ENCODE measurements at places on chromosomes 13 and 19. TPM values are rescaled to one million over a fixed set of nuclear protein-coding genes. Genes with fewer than 3 reads are reported as not detected.
A peak's percentile ranks its signal among the peaks of the same experiment; 100 is the strongest.

The ZNF730 gene
- total RNA-seq = 0.18 TPM

The IFNL1 gene
- not detected for total RNA-seq

The VAV1 gene
- not detected for total RNA-seq

The CYP2A6 gene
- total RNA-seq = not detected

The ZNF223 gene
- 7.5 TPM for total RNA-seq

The KMT5C gene
- 6.8 TPM for total RNA-seq

The SKA3 gene
- 39.9 TPM for total RNA-seq

The ZNF534 gene
- not detected for total RNA-seq

DNA sequence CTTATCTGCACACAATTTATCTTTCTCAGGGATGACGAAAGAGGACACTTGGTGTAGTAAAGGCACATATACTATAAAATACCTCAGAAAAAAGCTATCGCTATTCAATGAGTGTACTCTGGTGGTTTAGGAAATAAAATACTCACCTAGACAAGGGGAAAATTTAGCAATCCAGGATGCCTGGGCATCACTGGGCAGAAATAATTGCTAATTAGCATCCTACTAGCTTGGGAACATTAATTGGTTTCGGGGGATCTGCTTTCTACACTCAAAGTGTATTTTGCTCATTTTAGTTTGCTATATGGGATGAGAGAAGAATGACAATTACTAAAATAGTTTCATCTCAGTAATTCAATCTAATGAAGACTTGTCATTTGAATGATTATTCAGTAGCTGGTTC, 60.3 kb downstream of the OLFM4 start:
- H3K4me3 ChIP-seq = no peak overlapping the region
- no peaks in the 10 kb centered on the region for H3K36me3 ChIP-seq
- H3K27me3 ChIP-seq = no peaks in the 10 kb centered on the region
- H3K27ac ChIP-seq = no peak overlapping the region
- DNase-seq = no peak

GRCh38 chr19:44755219-44755618, 6.7 kb downstream of the BCL3 start:
- H3K4me3 ChIP-seq = no peak overlapping the region
- H3K27ac ChIP-seq = peak overlapping the region; percentile 74
- H3K27me3 ChIP-seq = no peaks in the 10 kb centered on the region
- DNase-seq = no peak

GRCh38 chr13:93788456-93788855, 561.8 kb downstream of the GPC6 start:
- H3K27me3 ChIP-seq = no peaks in the 10 kb centered on the region
- peak; percentile 37 for DNase-seq
- H3K27ac ChIP-seq = no peak overlapping the region
- peaks cover 14% of the 10 kb centered on the region for H3K4me1 ChIP-seq

GRCh38 chr19:6979399-6979798, 41.8 kb downstream of the MBD3L2B start:
- DNase-seq = no peak
- H3K4me1 ChIP-seq = no peaks in the 10 kb centered on the region
- no peak overlapping the region for H3K4me3 ChIP-seq
- no peaks in the 10 kb centered on the region for H3K36me3 ChIP-seq

- H3K27ac ChIP-seq = 0 out of 2 replicates have a peak overlapping the region, but pooled peaks have one; percentile 39
- H3K4me1 ChIP-seq = peaks cover 19% of the 10 kb centered on the region
- DNase-seq = peak; percentile 62
- H3K27me3 ChIP-seq = no peaks in the 10 kb centered on the region
- H3K36me3 ChIP-seq = peaks cover 27% of the 10 kb centered on the region
- peak overlapping the region; percentile 91 for H3K4me3 ChIP-seq
Measured at GRCh38 chr19:1651568-1652291, 685 bp downstream of the TCF3 start.

GRCh38 chr13:48687249-48687648, 33.5 kb downstream of the CYSLTR2 start:
- no peak for DNase-seq
- H3K4me3 ChIP-seq = no peak overlapping the region
- no peaks in the 10 kb centered on the region for H3K36me3 ChIP-seq
- H3K27me3 ChIP-seq = no peaks in the 10 kb centered on the region
- no peaks in the 10 kb centered on the region for H3K4me1 ChIP-seq
- H3K27ac ChIP-seq = no peak overlapping the region

GRCh38 chr19:50486823-50487515, 10.3 kb upstream of the GARIN5A start:
- H3K27ac ChIP-seq = no peak overlapping the region
- H3K4me3 ChIP-seq = no peak overlapping the region
- H3K27me3 ChIP-seq = peaks cover 6% of the 10 kb centered on the region
- no peaks in the 10 kb centered on the region for H3K36me3 ChIP-seq
- DNase-seq = no peak
- no peaks in the 10 kb centered on the region for H3K4me1 ChIP-seq

DNA sequence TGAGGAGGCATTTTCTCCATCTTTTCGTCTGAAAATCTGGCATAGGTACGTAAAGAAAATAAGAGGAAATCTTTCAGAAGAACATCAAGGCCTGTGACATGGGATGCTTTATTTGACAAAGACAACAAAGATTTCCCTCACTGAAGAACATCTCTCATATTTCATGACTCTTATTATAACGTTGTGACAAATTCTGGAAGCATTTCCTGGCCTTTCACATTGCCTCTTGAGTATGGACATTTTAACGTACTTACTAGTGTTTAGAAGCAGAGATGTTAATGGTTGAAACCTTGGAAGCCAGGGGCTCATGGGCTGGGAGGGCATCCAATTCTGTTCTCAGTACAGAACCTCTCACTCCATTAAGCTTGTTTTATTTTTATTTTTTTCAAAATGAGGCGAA, 210.8 kb downstream of the DCT start:
- no peak for DNase-seq
- H3K27ac ChIP-seq = no peak overlapping the region
- H3K27me3 ChIP-seq = no peaks in the 10 kb centered on the region
- no peaks in the 10 kb centered on the region for H3K4me1 ChIP-seq

GRCh38 chr19:30001791-30002190, 59.8 kb downstream of the URI1 start:
- H3K27ac ChIP-seq = no peak overlapping the region
- H3K36me3 ChIP-seq = peaks cover 9% of the 10 kb centered on the region
- no peak for DNase-seq
- no peaks in the 10 kb centered on the region for H3K4me1 ChIP-seq
- no peak overlapping the region for H3K4me3 ChIP-seq

GRCh38 chr13:103517066-103517767, 451.0 kb upstream of the SLC10A2 start:
- H3K36me3 ChIP-seq = no peaks in the 10 kb centered on the region
- no peak overlapping the region for H3K4me3 ChIP-seq
- H3K27me3 ChIP-seq = no peaks in the 10 kb centered on the region
- H3K27ac ChIP-seq = no peak overlapping the region
- no peaks in the 10 kb centered on the region for H3K4me1 ChIP-seq

DNA sequence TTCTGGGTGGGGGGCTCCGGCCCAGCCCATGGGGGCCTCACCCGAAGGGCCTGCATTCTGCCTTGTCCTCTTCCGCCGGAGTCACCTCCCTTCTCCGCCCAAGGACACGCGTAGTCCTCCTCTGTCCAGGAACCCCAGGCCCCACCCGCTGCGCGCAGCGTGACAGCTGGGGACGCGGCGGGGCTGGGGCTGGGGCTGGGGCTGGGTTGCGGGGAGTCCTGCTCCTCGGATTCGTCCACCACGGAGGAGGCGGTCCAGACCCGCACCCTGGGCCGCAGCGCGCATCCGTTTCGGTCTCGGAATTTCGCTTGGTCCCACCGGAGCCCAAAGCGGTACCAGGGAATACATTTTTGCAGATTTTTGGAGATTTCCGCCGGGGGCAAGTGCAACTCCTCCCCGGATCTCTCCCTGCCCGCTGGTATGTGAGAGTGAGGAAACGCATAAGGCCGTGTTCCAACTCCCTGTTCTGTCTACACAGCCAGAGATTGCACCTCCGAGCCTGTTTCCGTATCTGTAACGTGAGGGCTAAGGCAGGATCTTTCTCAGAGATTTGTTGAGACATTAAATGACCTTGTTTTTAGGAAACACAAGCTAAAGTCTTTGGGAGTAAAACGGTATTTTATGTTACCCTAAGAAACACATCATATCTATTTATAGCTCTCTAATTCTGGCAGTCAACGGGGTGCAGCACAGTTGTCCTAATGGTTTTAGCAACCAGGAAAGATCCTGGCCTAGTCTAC, at the start of gene COX7A1:
COX7A1 (minus strand) TSS at position 96 of the 740 bp plus-strand sequence; CDS start at position 56, 40 bp downstream.
- peaks cover 25% of the 10 kb centered on the region for H3K4me1 ChIP-seq
- peaks cover 48% of the 10 kb centered on the region for H3K36me3 ChIP-seq
- DNase-seq = no peak

DNA sequence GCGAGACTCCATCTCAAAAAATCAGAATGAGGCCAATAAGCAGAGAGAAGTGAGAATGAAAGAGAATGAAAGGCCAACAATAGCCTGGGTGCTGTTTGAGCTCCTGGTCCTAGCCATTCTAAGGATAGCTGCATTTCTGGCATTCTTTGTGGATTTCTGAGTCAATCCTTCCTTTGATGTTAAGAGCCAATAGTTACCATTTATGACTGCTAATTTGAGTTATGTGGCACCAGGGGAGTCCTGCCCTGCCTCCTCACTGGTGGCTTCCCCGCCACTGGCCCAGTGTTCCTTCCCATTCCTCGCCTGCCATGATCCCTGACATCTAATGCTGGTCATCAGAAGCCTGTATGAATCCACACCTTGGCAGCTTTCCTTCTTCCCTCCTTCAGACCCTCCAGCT, 991.2 kb downstream of the UQCRFS1 start:
- DNase-seq = peak; percentile 18
- no peak overlapping the region for H3K27ac ChIP-seq
- no peak overlapping the region for H3K4me3 ChIP-seq
- H3K36me3 ChIP-seq = no peaks in the 10 kb centered on the region
- H3K4me1 ChIP-seq = 0 out of 2 replicates have a peak, but pooled peaks cover 3% of the 10 kb centered on the region
- no peaks in the 10 kb centered on the region for H3K27me3 ChIP-seq

DNA sequence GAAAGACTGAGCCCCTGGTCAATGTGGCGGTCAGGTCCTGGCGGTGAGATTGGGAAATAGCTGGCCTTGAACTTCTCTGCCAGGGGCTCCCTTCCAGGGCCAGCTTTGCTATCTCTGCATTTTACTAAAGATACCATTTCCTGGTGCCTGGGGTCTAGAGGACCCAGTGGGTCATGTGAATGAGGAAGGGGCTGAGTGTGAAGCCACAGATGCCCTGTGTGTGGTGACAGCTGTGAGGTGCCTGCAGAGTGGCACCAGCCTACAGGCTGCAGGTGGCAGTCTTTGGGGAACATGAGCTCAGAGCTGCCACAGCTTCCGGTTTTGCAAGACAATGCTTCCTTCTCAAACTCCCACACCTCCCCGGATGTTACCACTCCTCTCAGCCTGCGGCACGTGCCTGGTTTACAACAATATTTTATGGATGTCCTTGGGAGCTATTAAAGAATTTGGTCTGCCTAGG, 5.2 kb upstream of the MLNR start:
- no peak overlapping the region for H3K4me3 ChIP-seq
- H3K27me3 ChIP-seq = peaks cover 4% of the 10 kb centered on the region
- H3K36me3 ChIP-seq = peaks cover 2% of the 10 kb centered on the region

GRCh38 chr19:29326849-29327840, 114.2 kb upstream of the UQCRFS1 start:
- DNase-seq = no peak
- H3K27ac ChIP-seq = no peak overlapping the region
- no peak overlapping the region for H3K4me3 ChIP-seq
- no peaks in the 10 kb centered on the region for H3K4me1 ChIP-seq

GRCh38 chr19:33504058-33504444, 17.5 kb downstream of the PEPD start:
- no peaks in the 10 kb centered on the region for H3K4me1 ChIP-seq
- H3K36me3 ChIP-seq = peaks cover 39% of the 10 kb centered on the region
- no peak overlapping the region for H3K4me3 ChIP-seq
- no peak overlapping the region for H3K27ac ChIP-seq

DNA sequence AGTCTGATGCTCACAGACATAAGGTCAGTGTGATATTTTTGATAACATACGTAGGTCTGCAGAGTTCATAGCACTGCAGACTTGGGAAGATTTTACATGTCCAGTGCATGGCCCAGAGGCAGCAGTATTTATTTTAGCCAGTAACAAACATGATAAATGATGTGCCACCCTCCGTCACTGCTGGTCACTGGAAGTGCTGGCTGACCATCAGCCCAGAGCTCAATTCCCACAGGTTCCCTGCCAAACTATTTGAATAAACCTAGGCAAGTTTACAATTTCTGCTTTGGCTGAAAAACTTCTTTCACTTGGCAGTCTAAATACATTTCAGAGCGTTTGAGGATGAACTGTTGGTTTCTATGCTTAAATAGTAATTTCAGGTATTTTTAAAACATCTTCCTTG, 135.5 kb upstream of the EDNRB start:
- DNase-seq = no peak
- H3K4me1 ChIP-seq = no peaks in the 10 kb centered on the region
- H3K36me3 ChIP-seq = no peaks in the 10 kb centered on the region
- no peaks in the 10 kb centered on the region for H3K27me3 ChIP-seq
- H3K4me3 ChIP-seq = no peak overlapping the region

DNA sequence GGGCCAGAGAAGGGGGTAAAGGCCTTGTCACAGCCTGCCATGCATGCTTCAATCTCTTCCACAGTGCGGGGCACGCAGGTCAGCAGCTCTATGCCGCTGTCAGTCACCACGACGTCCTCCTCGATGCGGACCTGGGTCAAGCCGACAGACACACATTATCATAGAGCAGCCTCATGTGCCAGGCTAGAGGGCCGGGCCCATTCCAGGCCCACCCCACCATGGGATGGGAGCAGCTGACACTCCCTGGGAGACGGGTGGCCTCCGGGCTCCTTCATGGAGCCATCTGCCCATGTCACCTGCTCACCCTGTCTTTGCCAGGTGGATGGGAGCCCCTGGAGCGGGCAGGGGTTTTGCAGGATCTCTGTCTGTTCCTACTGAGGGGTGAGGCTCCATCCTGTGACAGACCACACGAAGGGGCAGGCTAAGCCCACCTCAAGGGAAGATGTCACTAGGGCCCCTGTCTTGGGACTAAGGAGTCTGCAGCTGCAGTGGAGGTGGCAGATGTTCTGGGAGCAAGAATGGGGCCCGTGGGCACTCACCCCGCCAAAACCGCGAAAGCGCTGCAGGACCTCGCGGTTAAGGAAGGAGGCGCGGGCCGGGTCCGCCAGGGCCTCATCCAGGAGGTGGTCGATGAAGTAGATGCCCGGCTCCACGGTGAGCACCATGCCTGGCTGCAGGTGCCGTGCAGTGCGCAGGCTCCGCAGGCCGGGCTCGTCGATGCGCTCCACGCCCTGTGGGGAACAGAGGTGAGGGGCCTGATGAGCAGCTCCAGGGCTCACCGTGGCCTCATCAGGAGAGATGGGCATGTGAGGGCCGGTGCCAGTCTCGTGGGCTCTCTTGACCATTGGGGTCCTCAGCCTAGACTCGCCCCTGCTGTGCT, 14.1 kb downstream of the CEBPG start:
- H3K27ac ChIP-seq = no peak overlapping the region
- H3K27me3 ChIP-seq = no peaks in the 10 kb centered on the region
- peaks cover 69% of the 10 kb centered on the region for H3K36me3 ChIP-seq
- H3K4me3 ChIP-seq = no peak overlapping the region
- DNase-seq = no peak

DNA sequence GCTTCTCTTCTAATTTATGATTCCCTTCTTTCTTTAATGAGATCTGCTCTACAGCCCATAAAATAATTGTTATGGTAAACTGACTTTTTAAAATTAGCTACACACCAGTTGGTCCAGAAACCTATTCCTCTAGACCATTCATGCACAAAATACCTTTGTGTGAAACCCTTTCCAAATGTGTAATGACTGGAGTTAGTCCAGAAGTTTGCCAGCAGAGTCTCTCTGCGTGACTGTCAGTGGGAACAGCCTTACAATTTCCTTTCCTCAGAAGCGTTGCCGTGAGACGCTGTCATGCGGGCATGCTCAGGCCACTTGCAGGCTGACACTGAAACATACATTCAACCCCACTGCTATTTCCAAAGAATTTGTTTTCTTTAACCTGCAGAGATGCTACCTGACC, 965.2 kb downstream of the PCDH9 start:
- no peak for DNase-seq
- no peaks in the 10 kb centered on the region for H3K4me1 ChIP-seq
- H3K27me3 ChIP-seq = no peaks in the 10 kb centered on the region

Data from SJSA1 (cell line).